ENCODE measurements at places on chromosomes 1 and 21.

- no peak for DNase-seq
Observed at GRCh38 chr1:68145418-68146126, 86.8 kb downstream of the WLS start.

GRCh38 chr1:15833842-15834405 lies 13.6 kb upstream of the SPEN start:
- no peak for DNase-seq

DNA sequence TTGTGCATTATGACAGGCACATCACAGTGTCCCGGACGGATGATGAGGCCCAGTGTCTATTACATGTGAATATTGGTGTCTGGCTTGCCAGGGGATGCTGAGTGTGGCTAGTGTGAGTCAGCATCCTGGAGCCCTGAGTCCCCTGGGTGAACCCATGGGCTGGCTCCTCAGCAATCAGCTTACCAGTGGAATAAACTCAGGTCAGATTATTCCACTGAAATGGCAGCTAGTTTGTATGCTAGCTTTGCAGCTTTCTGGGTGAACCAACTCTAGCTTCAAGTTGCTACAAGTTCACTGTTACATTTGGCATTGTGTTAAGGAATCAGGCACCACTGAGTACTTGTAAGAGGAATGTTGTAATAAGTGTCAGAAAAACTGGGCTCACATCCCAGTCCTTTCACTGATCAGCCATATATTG lies 23.9 kb upstream of the RPTN start:
- DNase-seq = no peak

DNA sequence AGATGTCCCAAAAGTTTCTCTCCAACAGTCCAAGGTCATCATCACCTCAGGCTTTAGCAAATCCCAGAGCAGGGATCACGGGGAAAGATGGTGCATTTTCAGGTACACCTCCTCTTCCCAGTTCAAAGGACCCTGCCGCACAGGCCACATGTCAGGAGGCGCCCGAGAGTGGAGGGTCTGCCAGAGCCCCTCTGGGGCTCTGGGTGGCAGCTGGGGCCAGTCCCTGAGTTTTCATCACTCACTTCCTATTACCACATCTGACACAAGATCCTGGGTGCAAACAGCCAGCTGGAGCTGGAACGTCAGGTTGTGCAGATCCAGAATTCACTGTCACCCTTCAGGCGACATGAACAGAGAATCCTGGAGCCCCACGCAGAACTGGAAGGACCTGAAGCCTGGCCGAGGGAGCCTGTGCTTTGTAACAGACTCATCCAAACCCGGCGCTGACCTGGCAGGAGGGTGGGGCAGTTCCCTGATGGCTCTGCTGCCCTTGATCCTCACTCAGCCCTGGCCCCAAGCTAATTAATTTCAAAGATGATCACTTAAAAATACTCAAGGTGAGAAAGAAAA lies 8.8 kb downstream of the TMEM63A start:
- DNase-seq = no peak

DNA sequence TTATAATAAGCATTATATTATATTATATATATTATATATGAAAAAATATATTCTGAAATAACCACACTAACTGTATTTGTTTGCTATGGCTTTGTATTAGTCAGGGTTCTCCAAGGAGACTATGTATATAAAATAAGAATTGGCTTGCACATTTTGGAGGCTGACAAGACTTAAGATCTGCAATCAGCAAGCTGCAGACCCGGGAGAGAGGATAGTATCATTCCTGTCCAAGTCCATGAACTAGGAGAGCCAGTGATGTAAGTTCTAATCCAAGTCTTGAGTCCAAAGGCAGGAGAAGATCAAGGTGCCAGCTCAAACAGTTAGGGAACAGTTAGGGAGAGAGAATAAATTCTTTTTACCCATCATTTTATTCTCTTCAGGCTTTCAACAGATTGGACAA lies 639.5 kb downstream of the PLPP3 start:
- no peak for DNase-seq

DNA sequence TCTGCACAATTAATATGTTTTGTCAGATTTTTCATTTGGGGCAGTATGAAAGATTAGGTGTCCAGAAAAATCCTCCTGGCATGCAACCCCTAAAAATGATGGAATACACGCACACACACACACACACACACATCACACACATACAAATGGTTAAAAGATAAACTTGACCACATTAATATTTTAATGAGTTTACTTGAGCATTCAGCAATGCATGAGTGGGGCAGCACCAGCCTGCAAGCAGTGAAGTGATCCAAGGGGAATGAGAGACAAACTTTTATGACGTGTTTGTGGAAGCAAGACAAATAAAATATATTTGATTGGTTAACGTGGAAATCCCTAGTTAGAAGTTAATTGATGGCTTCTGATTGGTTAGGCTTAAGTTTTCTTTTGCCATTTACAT lies 29.1 kb upstream of the SOAT1 start:
- no peak for DNase-seq

DNA sequence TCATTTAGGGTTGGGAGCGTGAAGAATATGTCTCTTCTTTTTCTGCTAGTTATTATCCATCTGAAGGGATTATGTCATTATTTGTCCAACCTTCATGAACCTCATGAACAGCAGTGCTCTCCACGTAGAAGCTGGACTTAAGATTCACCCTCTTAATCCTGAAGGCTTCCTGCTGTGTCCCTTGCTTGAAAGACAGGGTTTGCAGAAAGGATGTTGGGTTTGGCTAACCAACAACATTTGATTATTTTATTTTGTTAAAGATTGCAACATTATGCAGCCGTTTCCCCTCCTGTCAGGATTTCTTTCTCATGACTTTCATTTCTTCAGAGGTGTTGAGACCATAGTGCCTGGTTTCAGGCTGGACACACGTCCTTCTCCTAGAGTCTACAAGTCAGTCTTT lies 75.2 kb downstream of the NGF start:
- DNase-seq = no peak

DNA sequence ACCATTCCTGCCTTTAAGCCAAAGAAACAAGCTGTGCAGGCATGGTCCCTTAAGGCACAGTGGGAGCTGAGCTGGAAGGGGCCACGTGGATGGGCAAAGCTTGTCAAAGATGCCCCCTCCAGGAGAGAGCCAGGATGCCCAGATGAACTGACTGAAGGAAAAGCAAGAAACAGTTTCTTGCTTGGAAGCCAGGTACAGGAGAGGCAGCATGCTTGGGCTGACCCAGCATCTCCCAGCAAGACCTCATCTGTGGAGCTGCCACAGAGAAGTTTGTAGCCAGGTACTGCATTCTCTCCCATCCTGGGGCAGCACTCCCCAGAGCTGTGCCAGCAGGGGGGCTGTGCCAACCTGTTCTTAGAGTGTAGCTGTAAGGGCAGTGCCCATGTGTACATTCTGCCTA lies 1.3 kb upstream of the SLC50A1 start:
- DNase-seq = no peak

GRCh38 chr1:19387045-19387467 lies 74.9 kb downstream of the SLC66A1 start:
- no peak for DNase-seq

All from CD4-positive, alpha-beta T cell treated with Interleukin-10 for 1 hour (primary cell).